ENCODE measurements at places on chromosomes 1 and 21.

GRCh38 chr1:183915625-183916510 lies 110.9 kb downstream of the RGL1 start:
- DNase-seq, result peak; percentile 81

DNA sequence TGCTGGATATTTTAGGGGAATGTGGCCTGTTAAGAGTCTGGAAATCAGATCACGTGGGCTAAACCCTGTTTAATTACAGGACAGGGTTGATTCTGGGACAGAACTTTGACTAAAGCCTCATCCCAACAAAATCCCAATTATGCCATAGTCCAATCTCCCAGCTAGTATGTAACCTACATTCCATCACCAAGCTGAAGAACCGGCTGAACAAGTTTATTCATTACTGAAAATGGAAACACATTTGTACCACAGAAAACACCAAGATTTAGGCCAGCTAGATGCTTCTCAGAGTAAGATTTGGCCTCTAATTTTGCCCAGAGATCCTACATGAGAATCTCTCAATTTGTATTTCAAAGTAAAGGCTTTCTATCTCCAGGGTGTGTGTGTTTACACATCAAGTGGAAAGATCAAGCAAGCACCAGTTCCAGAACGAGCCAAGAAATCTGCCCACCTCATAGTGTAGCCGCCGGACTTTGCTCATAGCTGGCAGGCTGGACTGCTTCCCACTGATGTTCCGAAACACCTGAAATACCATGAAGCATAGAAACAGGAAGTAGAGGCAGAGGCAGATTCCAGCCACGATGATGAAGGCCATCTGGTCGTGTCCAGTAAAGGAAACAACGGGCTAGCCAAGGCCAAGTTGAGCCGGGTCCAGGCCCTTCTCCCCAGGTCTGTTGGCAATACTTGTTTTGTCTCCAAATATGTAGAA lies 86.8 kb downstream of the WLS start:
- no peak for DNase-seq

GRCh38 chr21:34688145-34688544 lies 19.4 kb downstream of the CLIC6 start:
- no peak for DNase-seq

DNA sequence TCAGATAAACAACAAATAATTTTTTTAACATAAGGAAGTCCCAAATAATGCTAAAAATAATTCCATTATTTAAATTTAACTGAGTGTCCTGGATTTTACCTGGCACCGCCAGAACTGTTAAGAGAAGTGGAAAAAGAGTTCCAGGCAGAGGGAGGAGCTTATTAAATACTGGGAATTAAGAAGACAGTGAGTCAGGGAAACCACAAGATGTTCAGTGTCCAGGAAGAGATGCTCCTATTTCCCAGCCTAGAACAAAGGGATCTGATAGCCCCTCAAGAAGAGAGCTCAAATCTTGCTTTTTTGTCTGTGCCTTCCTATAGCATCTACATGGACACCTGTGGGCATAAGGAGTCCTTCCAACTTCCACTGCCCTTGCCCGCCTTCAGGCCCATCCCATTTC lies 85.9 kb downstream of the PGM1 start:
- DNase-seq, result no peak

DNA sequence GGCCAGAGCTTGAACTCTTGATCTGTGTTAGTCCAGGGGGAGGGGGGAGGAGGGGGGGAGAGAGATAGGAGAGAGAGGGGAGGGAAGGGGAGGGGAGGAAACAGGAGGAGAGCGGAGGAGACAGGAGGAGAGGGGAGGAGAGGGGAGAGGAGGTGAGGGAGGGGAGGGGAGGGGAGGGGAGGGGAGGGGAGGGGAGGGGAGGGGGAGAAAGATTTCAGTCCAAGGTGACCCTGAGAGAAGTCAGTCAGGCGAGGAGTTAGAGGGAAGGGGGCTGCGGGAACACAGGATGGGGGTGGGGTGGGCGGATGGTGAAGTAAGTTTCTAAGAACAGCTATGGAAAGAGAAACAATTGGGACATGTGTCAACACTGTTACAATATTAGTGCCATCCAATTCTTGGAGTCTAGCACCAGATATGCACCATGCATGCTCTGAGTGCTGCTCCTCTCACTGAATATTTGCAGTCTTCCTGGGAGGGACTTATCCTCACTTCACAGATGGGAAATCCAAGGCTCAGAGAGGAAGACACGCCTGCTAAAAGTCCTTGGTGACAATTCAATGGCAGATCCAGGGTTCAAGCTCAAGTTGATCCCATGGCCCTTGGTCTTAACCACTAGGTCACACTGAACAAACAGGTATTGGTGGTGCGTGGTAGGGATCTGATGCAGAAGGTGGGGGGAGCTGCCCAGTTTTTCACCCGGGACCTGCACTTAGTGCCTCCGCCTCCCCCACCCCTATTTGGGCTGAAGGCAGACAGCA lies 42.5 kb upstream of the ECE1 start:
- no peak for DNase-seq

- no peak for DNase-seq
Observed at GRCh38 chr1:117605164-117605773, 579 bp upstream of the TENT5C start.

- no peak for DNase-seq
Observed at GRCh38 chr1:69728206-69728605, 160.5 kb downstream of the LRRC7 start.

DNA sequence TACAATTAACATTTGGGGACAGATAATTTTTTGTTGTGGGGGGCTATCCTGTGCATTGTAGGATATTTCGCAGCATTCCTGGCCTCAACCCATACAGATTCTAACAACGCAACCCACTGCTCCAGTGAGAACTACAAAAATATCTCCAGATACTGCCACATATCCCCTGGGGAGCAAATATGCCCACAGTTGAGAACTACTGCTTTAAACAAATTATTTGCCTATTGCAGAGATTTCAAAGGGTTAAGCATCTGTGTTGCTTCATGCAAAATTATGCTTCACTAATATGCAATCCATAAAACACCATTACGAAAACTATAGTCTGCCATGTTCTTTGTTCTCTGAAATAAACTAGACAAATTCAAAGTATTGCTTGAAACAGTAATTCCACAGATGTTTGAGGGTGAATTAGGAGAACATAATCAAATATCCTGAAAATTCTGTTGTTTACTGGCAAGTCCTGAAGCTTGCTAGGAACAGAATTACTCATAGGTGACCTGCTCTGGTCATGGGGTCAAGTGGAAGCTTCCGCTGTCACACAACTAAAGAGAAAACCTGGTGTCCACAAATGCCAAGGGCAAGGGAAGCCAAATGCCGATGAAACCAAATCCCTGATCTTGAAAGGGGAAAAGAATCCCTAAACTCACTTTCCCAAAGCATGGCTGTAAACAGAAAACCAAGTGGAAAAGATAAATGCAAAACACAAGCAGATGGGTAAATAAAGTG lies 149.4 kb downstream of the RERE start:
- no peak for DNase-seq

- no peak for DNase-seq
Observed at GRCh38 chr1:173383351-173383750, 93.8 kb upstream of the PRDX6 start.

GRCh38 chr1:216758161-216758560 lies 34.9 kb upstream of the ESRRG start:
- DNase-seq, result no peak

DNA sequence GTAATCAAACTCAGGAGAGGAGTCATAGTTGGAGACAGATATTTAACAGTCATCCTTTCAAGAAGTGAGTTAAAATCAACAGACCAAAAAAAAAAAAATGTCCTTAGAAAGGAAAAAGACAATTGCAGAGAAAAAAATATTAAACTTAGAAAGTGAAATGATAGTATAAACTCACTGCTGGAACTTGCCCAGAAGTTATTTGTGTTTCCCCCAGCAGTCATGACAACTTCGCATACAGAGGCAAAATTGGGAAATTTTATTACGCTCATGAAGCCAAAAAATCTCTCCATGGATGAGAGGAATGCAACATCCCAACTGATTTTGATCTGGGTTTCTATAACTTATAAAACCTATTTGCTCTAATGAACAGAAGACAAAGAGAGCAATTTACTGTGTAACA lies 198.2 kb downstream of the LRRC7 start:
- no peak for DNase-seq

- no peak for DNase-seq
Observed at GRCh38 chr1:66285618-66286270, 248.2 kb upstream of the SGIP1 start.
